Mesenteric fat pad (tissue), 1 donor: ENCODE measurements at places on chromosomes 12 and 14. TPM values are rescaled to one million over a fixed set of nuclear protein-coding genes. Genes with fewer than 3 reads are reported as not detected.

Gene NRDE2
- total RNA-seq = 17.2 TPM

Gene TAS2R50
- total RNA-seq = 2.0 TPM

Gene ADGRD1
- 28.5 TPM for total RNA-seq

Gene BTBD7
- 29.6 TPM for total RNA-seq

Gene NINJ2
- total RNA-seq = 18.5 TPM

Gene CLEC4A
- 3.5 TPM for total RNA-seq

Gene MGAT4C
- 0.32 TPM for total RNA-seq

Gene SYT10
- total RNA-seq = not detected

Gene SLCO1B1
- not detected for total RNA-seq
